ENCODE measurements at places on chromosomes 7 and 10.

DNA sequence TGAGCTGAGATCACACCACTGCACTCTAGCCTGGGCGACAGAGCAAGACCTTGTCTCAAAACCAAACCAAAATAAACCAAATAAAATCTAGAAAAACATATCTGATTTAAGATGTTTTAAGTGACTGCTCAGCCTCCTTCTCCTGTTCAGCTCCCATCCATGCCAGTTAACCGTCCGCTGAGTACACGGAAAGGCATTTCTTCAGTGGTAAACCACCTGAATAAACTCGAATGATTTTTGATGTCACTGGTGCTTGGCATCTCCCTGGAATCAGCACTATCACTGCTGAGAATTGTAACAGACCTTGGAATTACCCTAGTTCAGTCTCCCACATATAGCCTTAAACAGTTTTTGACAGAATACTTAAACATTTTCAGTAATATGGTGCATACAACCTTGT, 24.1 kb upstream of the NRCAM start:
- no peak for DNase-seq

DNA sequence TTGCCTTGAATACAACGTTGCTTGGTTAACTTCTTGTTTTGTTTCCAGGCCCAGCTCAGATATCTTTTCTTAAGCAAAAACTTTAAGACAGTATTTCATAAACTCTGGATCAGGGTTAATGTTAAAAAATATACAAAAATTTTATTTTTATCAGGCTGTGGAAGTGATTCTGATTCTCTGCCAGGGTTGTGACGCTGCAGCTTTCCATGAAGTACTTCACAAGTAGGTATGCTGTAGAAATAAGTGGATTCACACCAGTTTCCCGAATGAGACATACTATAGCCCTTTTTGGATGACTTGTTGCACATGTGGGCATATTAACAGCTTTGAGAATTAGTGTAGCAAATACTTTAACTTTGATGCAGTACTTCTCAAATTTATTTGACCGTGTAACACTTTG, 70.1 kb downstream of the CDK14 start:
- no peak for DNase-seq

DNA sequence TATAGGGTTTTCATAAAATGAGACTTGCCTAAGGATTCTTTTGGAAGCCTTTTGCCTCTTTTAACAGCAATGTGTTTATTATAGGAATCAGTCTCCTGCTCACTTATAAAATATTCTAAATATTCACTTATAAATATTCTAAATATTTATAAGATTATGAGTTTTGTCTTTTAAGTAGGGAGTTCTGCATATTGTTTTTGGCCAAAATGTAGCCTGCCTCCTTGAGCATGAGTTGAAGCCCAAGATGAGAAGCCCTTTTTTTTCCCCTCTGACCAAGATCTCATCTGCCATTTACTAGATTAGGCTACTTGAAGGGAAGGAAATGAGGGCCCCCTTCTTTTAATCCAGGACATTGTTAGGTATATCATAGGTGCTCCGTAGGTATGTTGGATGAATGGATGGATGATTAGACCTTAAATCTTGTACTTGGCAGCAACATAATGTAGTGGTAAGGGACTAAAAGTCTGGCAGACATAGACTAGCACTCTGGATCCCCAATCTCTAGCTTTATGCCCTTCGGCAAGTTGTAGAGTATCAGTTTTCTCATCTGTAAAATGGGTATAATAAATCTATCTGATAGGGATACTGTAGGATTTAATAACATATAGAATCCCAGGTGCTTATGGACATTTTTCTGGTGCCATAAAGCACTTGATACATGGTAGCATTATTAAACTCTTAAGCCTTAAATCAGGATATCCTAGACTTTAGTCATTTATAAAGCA, 59.1 kb downstream of the ARID5B start:
- no peak for DNase-seq

- DNase-seq: no peak
Measured at GRCh38 chr7:111474723-111475418, 87.4 kb downstream of the IMMP2L start.

GRCh38 chr10:79147796-79148451, 79.2 kb downstream of the ZMIZ1 start:
- DNase-seq: no peak

DNA sequence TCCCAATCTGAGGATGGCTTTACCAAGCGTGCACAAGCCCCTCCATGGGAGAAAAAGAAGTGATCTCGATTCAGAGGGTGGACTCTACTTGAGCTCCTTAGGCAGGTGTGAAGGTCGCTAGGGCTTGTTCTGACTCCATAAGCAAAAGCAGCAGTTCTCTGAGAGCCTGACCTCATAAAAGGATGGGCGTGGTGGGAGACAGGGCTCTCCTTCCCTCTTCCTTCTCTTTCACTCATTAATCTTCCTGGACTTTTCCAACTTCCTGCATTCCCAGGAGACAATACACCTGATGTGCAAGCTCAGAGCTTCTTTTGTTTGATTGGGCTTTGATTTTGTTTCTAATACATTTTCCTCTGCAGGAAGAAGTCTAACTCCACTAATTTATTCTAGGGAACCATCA, 22.3 kb upstream of the TMEM72 start:
- no peak for DNase-seq

DNA sequence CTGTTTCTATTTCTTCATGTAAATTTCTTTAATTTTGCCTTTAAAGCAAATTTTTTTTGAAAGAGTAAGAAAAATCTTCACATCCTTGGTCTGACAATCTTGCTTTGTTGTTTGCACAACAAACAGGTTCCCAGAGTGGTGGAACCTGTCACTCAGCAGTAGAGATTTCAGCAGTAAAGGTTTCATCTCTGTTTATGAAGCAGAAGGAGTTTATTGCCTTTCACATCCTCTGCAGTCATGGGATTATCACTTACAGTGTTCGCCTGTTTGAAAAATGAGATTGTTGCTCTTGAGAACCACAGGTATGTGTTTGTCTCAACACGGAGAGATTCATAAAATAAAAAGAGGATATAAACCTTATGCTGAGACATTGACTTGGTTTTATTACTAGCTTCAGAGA, 342.6 kb downstream of the IPMK start:
- no peak for DNase-seq

DNA sequence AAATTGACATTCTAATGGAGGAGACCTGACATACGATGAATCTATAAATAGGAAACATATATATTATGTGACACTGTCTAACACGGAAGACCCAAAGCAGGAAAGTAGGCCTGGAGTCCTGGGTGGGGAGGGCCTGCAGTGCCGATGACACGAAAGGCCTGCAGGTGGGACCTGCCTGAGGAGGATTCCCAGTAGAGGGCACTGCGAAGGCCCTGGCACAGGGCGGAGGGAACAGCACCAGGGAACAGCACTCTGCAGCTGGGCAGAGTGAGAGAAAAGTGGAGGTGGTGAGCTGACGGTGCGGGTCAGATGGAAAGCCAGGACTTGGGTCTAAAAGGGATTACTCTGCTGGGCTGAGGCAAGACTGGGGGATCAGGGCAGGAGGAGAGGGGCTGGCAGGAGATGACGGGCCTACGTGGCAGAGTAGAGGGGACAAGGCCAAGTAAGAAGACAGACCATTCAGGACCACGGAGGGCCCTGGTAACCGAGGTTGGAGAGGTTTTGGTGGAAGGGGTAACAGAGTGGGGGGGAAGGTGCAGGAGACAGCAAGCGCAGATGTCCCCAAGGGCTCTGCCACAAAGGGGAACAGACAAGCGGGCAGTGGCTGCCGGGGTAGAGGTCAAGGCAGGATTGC, 8.1 kb downstream of the ZNF746 start:
- no peak for DNase-seq

DNA sequence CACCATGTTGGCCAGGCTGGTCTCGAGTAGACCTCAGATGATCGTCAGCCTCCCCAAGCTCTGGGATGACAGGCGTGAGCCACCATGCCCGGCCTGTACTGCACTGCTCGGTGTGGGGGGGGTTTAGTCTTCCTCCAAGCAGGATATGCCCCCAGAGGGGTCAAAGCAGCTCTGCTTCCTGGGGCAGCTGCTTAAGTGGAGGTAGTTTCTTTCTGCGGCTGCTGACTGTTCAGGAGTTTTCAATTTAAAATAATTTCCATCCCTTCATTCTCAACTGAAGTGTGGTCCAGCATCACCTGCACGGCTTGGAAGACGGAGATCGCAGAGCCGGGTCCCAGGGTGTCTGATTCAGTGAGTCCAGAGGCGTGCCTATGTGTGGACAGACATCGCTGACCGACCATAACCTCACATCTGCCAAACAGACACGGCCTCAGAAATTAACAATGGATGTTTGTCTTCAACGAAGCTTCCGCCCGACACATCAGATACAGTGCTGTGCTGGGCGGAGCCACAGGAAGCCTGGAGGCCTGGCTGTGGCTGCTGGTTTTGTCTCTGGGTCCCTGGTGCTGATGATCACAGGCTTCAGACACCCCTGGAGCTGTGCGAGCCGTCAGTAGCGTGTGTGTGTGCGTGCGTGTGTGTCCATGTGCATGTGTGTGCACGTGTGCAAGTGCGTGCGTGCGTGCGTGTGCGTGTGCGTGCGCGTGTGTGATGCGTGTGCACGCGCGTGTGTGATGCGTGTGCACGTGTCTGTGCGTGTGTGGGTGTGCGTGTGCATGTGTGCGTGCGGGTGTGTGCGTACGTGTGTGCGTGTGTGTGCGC, 226.5 kb upstream of the PITRM1 start:
- no peak for DNase-seq

DNA sequence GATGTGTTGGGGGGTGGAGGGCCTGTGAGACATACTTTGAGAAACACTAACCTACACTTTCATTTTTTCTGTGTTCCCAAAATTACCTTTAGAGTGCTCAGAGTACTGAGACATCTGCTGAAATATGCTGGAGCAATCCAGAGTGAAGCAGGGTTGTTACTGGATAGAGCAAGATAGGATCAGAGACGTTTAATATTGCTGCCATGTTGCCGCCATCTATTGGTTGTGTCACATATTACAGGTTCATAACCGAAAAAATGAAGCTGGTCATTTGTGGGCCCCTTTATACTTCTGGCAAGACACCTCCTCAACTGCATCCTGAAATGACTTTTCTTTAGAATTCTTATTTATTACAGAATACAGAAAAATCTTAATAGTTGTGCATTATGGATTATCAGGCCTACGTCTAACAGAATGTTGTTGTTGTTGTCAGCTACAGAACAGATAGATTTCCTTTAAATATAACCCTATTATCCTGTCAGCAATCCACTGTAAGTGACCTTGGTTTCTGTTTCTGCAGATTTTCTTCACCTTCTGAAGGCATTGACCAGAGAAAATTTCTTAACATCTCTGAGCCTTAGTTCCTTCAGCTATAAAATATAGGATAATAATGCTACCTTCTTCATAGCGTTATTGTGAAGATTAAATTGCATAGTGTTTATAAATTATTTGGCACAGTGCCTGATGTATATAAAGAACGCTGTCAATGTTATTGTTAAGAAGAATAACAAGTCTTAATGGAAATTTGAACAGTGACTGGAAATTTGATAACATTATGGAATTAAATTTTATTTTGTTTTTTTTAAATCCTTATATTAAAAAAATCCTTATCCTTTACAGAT, 16.2 kb upstream of the DLD start:
- no peak for DNase-seq

GRCh38 chr7:2516194-2516555, 3.4 kb upstream of the LFNG start:
- no peak for DNase-seq

- DNase-seq: no peak
Measured at GRCh38 chr7:147646568-147646967, 944.0 kb upstream of the C7orf33 start.

- DNase-seq: no peak
Measured at GRCh38 chr7:20314198-20314597, 16.5 kb upstream of the ITGB8 start.

GRCh38 chr7:27745064-27745583, 5.2 kb downstream of the TAX1BP1 start:
- DNase-seq: no peak

GRCh38 chr7:74180866-74181265, 6.7 kb downstream of the EIF4H start:
- no peak for DNase-seq

DNA sequence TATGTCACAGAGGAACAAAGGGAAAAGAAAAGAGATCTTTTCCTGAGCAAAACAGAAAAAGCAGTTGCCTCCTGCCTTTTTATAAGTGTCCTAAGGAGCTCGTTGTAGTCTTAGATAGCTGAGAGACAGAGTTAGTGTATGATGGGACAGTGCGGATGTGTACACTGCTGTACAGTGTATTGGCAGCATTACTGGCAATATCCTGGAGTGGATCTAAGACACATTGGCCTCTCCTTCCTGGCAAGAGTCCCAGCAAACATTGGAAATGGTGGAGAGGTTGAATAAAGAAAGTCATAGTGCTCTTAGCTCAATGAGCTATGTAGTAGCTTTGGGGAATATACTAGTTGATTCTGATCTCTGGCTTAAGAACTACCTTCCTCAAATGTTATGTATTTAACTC, 22.7 kb downstream of the GARS1 start:
- no peak for DNase-seq

GRCh38 chr10:70786799-70787415, 1.7 kb upstream of the TBATA start:
- no peak for DNase-seq

- peak; percentile 2 for DNase-seq
Measured at GRCh38 chr10:42836771-42837468, 54.3 kb downstream of the BMS1 start.

DNA sequence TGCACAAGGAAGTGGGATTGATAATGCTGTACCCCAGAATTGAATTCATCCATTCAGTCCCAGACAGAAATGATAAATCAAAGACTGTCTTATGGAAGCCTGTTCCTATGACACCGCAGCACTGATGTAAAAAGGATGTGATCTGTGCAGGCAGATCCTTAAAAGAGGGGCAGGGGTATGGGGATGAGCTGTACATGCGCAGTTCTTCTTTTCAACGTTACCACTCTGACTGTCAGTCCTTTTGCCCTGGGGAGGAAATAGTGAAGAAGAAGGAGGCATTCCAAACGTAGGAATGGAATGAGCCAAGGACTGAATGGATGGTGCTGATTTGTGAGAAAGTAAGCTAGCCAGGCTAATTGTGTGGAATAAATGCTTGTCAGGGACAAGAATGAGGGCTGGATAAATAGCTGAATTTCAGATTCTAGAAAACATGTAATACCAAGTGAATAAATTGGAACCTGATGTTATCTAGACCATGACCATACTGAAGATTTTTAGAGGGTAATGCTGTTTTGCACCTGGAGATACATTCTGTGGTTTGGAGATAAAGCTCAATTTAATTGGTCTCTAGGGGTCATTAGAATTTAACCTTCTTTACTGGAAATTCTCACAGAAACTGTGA, 509.3 kb downstream of the SORCS3 start:
- DNase-seq: no peak

GRCh38 chr7:36038063-36038721, 114.9 kb upstream of the EEPD1 start:
- DNase-seq: no peak

- no peak for DNase-seq
Measured at GRCh38 chr7:12975412-12975811, 288.0 kb downstream of the ARL4A start.

Data from activated CD4-positive, alpha-beta T cell treated with anti-CD3 and anti-CD28 coated beads for 24 hours (primary cell).